ENCODE measurements at places on chromosomes 6 and 20.
A peak's percentile ranks its signal among the peaks of the same experiment; 100 is the strongest.

DNA sequence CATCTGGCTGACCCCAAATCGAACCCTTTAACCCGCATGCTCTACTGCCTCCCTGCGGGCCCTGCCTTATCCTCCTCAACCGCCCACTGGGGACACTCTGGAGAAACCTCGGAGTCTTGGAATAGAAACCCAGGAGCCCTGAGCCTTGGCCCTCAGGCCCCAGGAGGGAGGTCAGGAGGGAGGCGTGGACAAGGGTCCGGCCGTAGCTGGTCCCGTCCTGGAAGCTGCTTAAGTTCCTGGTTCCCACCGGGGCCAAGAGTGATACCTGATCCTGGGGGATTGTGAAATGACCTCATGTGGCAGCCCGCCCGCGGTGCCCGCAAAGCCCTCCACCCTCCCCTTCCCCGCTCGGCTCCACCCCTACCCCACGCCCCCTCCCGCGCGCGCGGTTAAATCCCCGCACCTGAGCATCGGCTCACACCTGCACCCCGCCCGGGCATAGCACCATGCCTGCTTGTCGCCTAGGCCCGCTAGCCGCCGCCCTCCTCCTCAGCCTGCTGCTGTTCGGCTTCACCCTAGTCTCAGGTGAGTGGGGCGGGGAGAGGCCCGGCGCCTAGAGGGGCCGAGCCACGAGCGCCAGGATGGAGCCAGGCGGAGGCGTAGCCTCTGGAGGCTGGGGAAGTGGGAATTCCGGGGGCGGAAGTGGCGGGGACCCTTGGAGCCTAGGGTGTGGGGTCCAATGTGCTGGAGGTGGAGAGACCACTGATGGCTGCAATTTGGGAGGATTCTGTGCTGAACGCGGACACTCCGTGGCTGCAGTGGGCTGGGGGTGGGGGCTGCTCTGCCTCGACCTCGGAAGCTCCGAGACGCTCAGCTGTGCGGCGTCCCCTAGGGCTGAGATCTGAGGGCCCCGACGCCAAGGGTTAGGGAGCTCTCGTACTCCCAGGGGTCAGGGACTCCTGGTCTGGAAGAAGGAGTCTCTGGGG is at the start of gene WFDC2:
WFDC2 (plus strand) TSS at position 418 of the 926 bp plus-strand sequence; CDS start at position 447, 29 bp downstream.
- no peak for DNase-seq

DNA sequence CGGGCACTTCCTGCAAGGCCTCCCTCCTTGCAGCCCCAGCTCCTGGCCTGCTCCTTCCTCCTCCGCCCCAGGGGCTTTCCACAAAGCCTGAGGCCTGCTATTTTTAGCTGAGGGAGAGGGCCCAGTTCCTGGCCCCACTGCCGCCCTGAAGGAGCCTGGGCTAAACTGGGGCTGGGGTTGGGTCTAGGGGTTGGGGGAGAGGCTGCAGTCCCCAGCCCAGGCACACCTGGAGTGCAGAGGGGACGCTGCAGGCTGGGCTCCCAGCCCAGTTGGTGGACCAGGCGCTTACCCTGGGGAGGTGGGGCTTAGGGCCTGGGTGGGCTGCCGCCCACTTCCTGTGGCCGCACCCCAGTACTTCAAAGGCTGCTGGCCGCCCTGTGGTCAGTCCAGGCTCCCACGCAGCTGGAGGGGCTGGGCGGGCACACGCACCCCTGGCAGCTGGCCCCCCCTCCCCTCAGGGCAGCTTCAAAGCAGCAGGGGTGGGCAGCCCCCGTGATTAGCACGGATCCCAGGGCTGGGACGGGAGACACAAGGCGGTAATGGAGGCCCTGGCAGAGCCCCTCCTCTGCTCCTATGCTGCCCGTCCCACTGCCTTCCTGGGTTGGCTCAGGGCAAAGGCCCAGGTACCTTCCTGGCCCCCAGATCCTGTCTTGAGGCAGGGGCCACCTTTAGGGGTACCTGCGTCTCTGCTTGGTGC is 7.1 kb upstream of the ABHD16B start:
- DNase-seq: no peak

- peak; percentile 13 for DNase-seq
Observed at GRCh38 chr6:37516076-37516919, 16.6 kb upstream of the CCDC167 start.

DNA sequence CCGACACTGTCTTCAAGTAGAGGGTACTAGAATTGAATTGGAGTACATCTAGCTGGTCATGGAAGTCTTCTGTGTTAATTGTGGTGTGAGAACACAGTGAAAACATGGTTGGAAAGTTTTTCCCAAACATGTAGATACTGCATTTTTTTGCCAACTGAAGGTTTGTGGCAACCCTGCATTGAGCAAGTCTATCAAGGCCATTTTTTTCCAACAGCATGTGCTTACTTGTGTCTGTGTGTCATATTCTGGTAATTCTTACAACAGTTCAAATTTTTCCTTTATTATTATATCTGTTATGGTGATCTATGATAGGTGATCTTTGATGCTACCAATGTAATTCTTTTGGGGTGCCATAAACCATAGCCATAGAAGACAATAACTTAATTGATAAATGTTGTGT is 147.0 kb downstream of the MYB start:
- DNase-seq: no peak

- no peak for DNase-seq
Observed at GRCh38 chr6:43097098-43097489, 21.0 kb downstream of the PTK7 start.

DNA sequence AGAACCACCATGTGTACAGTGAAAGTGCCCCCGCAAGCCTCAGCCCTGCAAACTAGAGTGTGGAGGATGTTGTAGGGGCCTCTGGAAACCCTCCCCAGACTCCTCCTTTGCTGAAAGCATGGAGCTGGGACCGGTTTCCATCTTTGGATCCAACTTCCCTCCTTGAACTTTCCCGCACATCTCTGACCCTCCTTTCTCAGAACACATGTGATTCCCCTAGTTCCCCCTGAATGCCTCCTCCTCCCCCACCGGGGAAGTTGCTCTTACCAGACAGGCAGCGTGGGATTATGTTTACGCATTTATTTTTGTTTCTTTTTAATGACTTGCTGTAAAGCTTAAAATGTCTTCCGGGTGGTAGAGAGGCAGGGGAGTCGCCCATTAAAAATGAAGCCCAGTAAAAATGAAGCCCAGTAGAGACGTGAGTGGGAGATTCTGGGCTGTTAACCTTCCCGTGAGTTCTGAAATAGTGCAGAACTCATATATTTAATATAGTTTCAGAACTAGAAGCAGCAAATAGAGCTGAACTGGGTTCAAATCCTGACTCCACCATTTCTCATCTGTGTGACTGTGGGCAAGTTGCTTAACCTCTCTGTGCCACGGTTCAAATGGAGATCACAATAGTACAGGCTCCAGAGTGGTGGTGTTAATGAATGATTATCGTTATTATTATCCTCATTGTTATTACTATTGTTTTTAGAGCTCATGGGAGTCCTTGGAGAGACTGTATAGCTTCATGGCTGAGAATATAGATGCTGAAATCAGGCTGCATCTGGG is 8.0 kb upstream of the PTPN1 start:
- DNase-seq: no peak

DNA sequence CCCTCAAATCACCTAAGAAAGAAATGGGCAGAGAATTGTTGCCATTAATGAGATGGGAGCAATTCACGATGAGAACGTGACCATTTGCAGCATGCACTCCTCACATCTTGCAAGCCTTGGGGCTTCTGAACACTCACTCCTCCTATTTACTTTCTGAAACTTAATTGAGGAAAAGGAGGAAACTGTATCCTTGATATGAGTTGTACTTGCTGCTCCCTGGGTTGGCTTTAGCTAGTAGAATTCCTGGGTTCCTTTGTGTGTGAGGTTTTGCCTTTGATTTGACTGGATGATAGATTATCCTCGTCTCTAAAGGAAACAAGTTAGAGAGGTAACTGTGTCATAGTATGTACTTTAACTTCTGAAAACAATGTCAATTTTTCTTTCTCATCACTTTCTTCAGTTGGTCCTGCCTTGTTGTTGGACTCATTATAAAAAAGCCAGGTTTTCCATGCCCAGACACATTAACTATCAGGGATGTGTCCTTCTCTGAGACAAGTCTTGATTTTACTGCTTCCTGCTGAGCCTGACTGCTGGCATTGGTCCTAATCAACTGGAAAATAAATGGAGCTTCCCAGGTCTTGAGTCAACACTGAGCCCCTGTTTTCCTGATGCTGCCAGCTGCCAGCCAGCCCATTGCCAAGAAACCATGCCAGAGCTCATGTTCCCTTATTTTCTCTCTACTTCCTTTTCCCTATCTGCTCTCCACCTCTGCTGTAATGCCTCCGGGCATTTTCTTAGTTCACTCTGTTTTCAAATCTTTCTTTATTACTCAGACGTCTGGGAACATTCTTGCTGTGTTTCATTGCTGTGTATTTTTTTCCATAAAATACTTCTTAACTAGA is 6.0 kb upstream of the MRAP2 start:
- no peak for DNase-seq

GRCh38 chr6:148709577-148709976 is 37.3 kb upstream of the UST start:
- no peak for DNase-seq

DNA sequence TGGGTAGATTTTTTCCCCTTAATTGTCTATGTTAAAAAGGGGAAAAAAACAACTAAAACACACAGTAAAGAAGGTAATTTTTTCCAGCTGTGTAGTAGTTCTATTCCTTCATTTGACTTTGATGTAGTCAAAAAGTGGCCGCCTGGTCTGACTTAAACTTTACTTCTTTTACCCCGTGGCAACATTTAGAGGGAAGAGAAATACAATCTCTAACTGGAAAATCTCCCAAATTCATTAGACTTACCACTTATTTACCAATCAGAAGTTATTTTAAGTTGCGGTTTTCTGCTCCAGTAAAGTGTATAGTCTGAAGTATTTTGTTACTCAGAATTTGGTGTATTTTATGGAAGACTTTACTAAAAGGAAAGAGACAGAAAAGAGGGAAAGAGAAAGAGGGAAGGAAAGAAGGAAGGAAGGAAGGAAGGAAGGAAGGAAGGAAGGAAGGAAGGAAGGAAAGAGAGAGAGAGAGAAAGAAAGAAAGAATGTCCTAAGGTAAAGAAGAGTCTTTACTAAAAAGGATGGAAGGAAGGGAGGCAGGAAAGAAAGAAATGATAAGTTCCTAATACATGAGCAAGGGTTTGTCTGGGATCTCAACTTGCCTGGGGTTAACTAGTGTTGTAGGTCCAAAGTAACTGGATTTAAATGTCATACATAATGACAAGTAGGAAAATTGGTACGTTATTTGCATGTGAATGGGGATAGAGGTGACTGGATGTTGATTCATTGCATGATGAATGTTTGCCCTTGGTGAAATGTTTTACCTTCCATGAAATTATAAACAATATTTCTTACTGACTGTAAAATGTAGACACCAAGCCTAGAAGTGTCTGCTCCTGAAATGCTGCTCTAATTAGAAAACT is 135.1 kb downstream of the SAMD5 start:
- no peak for DNase-seq

- no peak for DNase-seq
Observed at GRCh38 chr20:7703996-7704395, 236.3 kb downstream of the HAO1 start.

- DNase-seq: peak; percentile 53
Observed at GRCh38 chr6:159633196-159633595, 59.8 kb downstream of the SOD2 start.

GRCh38 chr6:159077123-159077522 is 32.3 kb upstream of the TAGAP start:
- no peak for DNase-seq

GRCh38 chr20:23536328-23536974 is 31.8 kb downstream of the CST9L start:
- DNase-seq: no peak

- no peak for DNase-seq
Observed at GRCh38 chr6:125814481-125814880, 23.7 kb downstream of the NCOA7 start.

DNA sequence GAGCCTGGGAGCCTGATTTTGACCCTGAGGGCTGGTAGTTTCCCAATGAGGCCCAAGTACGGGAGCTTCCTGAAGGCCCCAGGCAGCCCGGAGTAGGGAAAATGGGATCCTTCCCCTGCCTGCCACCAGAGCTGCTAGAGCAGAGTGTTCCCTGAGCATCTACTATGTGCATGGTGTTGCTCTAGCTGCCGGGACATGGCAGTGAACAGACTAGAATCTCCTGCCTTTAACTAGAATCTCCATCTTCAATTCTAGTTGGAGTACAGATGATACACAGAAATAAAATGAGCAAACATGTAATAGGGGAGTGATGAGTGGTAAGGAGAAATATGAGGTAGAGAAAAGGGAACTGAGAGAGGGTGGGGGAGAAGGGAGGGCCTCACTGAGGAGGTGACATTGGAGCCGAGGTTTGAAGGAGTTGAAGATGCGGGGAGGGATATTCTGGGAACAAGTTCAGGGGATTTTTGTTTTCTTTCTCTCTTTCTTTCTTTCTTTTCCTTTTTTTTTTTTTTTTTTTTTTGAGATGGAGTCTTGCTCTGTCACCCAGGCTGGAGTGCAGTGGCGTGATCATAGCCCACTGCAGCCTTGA is 18.5 kb downstream of the VSTM2L start:
- DNase-seq: no peak

GRCh38 chr20:63471981-63472831 is at the start of gene KCNQ2:
TSS of gene KCNQ2 (minus strand) at chr20:63472655. CDS start at chr20:63472463, 192 bp downstream.
- DNase-seq: no peak

DNA sequence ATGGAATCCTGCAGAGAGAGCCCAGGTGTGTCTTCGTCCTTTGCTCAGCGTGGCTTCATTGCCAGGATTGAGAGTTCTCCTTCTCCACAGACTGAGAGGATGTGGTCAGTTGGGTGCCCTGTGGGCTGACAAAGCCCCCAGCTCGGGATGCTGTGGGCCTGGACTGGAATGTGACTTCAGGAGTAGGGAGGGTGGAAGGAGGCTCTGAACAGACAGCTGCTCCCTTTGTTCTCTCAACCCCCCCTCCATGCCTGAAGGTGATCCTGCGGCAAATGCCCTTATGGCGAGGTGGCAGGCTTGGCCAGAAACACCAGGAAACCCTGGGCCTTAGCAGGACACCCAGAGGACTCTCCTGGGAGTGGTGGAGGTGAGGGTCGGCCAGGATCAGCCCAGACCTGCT is 1.8 kb upstream of the CST5 start:
- DNase-seq: no peak

DNA sequence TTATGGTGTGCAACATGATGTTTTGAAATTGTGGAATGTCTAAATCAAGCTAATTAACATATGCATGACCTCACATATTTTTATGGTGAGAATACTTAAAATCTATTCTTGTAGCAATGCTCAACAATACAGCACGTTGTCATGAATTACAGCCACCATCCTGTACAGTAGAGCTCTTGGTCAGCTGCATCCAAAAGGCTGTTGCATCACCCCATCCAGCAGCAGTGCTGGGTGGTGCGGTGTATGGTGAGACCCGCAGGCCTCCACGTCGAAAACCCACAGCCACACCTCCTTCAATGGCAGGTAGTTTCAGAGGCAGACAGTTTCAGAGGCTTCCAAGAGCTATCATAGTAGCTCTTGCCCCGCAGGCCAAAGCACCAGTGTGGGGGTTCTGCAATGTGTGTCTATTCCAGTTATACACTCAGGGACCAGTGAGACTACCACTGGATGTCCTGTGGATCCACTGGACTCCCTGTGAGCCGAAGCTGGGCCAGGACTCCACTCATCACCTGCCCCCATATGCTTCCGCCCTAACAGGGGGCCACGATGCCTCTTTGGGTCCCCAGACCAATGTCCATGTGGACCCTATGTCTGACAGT is 23.4 kb downstream of the PACSIN1 start:
- DNase-seq: no peak

All from hematopoietic multipotent progenitor cell treated with erythropoietin and hydrocortisone succinate and interleukin-3 and kit ligand, for 8 days (in vitro differentiated cells).